ENCODE measurements at places on chromosomes 1 and 21. TPM values are rescaled to one million over a fixed set of nuclear protein-coding genes. Genes with fewer than 3 reads are reported as not detected.

DNA sequence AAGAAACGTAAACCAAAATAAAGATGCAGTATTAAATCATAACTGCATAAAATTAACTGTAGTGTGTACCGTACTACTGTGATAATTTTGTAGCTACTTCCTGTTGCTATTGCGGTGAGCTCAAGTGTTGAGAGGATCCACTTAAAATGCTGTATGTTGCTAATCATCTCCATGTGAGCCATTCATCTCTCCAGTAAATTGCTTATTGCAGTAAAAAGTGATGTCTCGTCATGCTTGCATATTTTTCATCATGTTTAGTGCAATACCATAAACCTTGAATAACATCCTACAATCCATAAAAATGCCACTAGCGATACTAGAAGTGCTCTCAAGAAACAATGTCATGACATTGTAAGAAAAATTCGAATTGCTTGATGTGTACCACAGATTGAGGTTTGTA is 66.3 kb downstream of the RAVER2 start:
- H3K27ac ChIP-seq: no peak overlapping the region
- DNase-seq: no peak
- no peaks in the 10 kb centered on the region for H3K4me1 ChIP-seq
- no peaks in the 10 kb centered on the region for H3K36me3 ChIP-seq
- peaks cover 4% of the 10 kb centered on the region for H3K27me3 ChIP-seq

DNA sequence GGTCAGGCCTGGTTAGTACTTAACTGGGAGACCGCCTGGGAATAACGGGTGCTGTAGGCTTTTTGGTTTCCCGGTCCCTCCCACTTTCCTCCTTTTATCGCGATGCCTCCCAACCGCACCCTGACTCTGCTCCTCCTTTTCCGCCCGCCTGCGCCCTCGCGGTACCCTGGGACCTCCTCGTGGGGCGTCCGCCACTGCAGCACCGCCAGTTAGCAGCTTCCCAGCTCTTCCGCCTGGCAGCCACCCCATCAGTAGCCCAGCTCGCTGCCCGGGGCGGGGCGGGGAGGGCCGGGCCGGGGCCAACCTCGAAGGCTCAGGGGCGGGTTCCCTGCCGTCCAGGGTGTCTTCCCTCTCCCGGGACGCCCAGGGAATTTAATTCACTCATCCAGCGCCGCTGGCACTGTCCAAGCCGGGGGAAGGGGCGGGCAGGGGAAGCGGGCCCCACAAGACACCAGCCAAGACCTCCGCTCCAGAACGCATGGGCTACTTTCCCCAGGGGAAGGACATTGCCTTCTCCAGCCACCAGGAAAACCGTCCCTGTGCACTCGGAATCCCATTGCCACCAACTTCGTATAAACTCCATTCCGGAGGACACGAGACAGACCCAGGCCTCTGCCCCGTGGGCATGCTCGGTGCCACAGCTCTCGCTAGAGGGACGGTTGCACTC is 2.0 kb upstream of the ZNF678 start:
- no peak for DNase-seq
- H3K4me1 ChIP-seq: peaks cover 14% of the 10 kb centered on the region
- no peak overlapping the region for H3K4me3 ChIP-seq
- peaks cover 34% of the 10 kb centered on the region for H3K27me3 ChIP-seq
- H3K27ac ChIP-seq: no peak overlapping the region

GRCh38 chr1:158248118-158248517 is 6.1 kb upstream of the CD1A start:
- DNase-seq: peak; percentile 86
- peak overlapping the region; percentile 34 for H3K4me3 ChIP-seq
- H3K36me3 ChIP-seq: no peaks in the 10 kb centered on the region
- peaks cover 51% of the 10 kb centered on the region for H3K27me3 ChIP-seq
- peaks cover 16% of the 10 kb centered on the region for H3K4me1 ChIP-seq

- H3K4me3 ChIP-seq: no peak overlapping the region
- H3K27me3 ChIP-seq: peaks cover 2% of the 10 kb centered on the region
- no peaks in the 10 kb centered on the region for H3K4me1 ChIP-seq
- H3K27ac ChIP-seq: no peak overlapping the region
- peak; percentile 50 for DNase-seq
Measured at GRCh38 chr1:152926091-152926490, 17.7 kb downstream of the IVL start.

DNA sequence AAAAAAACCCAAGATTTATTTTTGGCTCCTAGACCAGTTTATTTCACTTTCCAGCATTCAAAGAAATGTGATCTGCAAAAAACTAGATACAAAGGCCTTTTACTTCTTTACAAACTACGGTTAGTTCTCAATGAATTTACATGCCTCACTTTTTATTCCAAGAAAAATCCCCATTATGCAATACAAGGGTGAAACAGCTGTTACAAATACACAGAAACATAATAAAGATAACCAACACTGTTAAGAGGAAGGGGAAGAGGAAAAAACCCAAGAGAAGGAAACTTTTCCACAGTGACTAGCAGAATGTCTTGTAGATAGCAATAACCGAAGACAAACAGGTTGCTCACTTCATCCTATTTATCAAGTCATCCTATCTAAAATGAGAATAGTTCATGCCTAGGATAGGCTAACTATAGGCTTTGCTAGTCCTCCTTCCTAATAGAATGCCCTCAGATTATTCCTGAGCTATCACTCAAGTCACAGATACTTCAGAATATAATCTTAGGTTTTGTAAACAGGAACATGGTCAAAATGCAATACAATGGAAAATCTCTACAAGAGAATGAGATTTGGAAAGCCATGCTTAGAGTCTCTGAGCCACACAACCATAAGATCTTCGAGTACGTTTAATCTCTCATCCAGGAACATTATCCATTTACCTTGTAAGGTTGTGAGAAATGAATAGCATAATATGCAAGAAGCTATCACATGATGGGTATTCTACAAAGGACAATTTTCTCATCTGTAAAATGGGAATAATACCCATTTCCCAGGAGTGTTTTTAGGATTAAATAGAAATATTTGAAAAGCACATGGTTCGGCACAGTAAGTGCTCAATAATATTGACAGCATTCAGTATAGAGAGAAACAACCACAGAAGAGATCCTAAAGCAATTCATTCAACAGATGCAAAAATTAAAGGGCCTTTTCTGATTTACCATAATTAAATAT is 5.4 kb downstream of the PNRC2 start:
- H3K4me3 ChIP-seq: peak overlapping the region; percentile 23
- peaks cover 41% of the 10 kb centered on the region for H3K4me1 ChIP-seq
- no peak for DNase-seq
- peak overlapping the region; percentile 79 for H3K27ac ChIP-seq

DNA sequence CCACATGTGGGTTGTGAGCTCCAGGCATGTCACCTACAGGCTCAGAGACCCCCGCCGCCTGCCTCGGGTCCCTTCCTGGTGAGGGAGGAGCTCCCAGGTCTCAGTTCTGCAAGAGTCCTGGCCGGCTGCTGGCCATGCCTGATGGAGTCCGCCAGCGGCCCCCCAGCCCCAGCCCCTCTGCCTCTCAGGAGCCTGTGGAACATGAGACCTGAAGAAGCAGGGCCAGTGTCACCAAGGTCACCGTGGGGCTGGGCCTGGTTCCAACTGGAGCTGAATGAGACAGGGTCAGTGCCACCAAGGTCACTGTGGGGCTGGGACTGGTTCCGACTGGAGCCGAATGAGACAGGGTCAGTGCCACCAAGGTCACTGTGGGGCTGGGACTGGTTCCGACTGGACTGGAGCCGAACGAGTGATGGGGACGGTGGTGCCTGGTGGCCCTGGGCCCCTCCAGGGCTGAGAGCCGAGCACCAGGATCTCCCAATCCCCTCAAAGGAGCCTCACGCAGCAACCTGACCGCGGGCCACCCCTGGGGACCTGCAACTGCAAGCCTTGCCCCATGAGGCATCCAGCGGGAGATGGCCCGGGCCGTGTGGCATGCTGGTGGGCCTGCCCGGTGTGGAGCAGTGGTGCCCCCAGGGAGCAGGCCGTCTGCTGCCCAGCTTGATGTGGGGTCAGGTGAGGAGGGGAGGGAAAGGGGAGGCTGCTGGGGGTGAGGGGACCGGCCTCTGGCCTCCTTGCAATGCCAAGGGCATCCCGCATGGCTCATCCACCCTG is 14.5 kb upstream of the PTTG1IP start:
- H3K36me3 ChIP-seq: peaks cover 37% of the 10 kb centered on the region
- no peak overlapping the region for H3K27ac ChIP-seq
- peaks cover 3% of the 10 kb centered on the region for H3K4me1 ChIP-seq
- H3K4me3 ChIP-seq: no peak overlapping the region

GRCh38 chr1:39084191-39084590 is 58.0 kb downstream of the NDUFS5 start:
- H3K27ac ChIP-seq: no peak overlapping the region
- H3K27me3 ChIP-seq: peaks cover 53% of the 10 kb centered on the region
- no peak overlapping the region for H3K4me3 ChIP-seq
- peaks cover 4% of the 10 kb centered on the region for H3K4me1 ChIP-seq
- DNase-seq: no peak

GRCh38 chr1:212062832-212063438 is 27.4 kb downstream of the DTL start:
- H3K27me3 ChIP-seq: no peaks in the 10 kb centered on the region
- peaks cover 19% of the 10 kb centered on the region for H3K4me1 ChIP-seq
- H3K27ac ChIP-seq: no peak overlapping the region
- peaks cover 59% of the 10 kb centered on the region for H3K36me3 ChIP-seq

Gene LAPTM5
- total RNA-seq: 178 TPM

Gene AKT3
- 39.1 TPM for total RNA-seq

Gene TEX38
- not detected for total RNA-seq

Gene OVAAL
- total RNA-seq: not detected

Gene MAP10
- total RNA-seq: 2.7 TPM
